ENCODE measurements at places on chromosomes 5 and 9.

- DNase-seq, result no peak
Measured at GRCh38 chr5:180127682-180128670, 56.4 kb upstream of the RNF130 start.

- DNase-seq, result peak; percentile 38
Measured at GRCh38 chr5:40675396-40676133, 4.2 kb upstream of the PTGER4 start.

- no peak for DNase-seq
Measured at GRCh38 chr9:106583751-106584150, 279.2 kb upstream of the ZNF462 start.

DNA sequence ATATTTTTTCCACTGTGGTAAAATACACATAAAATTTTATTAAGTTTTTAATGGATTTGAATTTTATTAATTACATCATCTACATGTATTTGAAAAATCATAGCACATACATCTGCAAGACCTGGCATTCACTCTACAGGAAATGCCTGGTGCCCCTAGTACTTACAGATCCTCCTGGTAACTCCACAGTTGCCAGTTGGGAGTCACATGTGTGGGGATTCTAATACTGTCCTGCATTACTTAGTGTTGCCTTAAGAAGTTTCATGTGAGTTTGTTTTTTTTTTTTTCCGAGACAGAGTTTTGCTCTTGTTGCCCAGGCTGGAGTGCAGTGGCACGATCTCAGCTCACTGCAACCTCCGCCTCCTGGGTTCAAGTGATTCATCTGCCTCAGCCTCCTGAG, 18.1 kb downstream of the KDM3B start:
- no peak for DNase-seq

- no peak for DNase-seq
Measured at GRCh38 chr5:32989815-32990214, 278.7 kb downstream of the NPR3 start.

GRCh38 chr5:66553368-66553912, 42.8 kb upstream of the MAST4 start:
- DNase-seq, result no peak

- DNase-seq, result no peak
Measured at GRCh38 chr5:180069589-180070247, 1.8 kb downstream of the RNF130 start.

GRCh38 chr5:51650824-51651223, 267.6 kb downstream of the ISL1 start:
- DNase-seq, result no peak

DNA sequence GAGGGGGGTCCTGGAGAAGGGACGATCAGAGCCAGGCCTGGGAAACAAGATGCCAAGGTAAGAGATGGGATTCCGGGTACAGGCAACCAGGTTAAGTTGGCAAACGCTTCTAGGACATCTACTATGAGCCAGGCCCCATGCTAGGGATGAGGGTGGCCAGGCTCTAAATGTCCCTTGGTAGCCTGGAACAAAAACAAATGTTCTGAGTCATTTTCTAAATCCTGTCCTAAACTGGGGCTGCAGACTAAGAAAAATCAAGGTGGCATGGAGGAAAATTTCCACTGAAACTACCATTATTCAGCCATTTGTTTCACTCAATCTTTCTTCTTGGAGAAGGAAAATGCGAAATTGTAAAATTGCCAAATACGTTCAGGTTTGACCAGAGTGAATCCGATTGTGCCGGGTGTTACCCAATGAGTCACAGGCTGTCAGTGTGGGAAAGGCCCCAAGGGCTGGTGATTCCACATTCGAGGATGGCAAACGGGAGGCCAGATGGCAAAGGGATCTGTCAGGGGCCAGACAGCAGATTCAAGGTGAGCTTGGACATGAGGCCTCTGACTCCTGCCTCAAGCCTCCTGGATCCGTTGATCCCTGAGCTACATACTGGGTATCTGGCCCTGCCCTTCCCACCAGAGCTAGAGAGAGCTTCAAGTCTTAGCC, 57.6 kb downstream of the PAX5 start:
- DNase-seq, result no peak

DNA sequence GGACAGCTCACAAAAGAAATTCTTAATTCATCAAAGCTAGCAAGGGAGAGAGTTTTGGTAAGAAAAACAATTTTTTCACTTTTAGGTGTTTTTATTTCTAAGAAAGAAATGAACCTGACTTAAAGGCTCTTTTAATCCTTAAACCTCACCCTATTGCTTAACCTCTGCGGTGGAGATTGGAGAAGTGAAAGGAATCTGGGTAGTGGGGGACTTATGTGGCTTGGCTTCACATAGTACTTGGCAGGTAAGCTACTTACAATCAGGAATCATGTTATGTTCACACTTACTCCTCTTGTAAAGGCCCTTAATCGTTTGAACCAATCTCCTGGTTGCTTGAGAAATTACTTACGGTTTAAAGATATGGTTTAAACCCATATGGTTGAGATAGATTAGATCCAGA, 104.8 kb downstream of the ISOC1 start:
- no peak for DNase-seq

DNA sequence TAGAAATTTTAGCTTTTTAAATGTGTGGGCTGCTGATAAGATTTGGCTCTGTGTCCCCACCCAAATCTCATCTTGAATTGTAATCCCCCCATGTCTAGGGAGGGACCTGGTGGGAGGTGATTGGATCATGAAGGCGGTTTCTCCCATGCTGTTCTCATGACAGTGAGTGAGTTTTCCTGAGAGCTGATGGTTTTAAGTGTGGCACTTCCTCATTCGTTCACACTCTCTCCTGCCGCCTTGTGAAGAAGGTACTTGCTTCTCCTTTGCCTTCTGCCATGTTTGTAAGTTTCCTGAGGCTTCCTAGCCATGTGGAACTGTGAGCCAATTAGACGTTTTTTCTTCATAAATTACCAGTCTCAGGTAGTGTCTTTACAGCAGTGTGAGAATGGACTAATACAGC, 127.8 kb upstream of the MVB12B start:
- no peak for DNase-seq

DNA sequence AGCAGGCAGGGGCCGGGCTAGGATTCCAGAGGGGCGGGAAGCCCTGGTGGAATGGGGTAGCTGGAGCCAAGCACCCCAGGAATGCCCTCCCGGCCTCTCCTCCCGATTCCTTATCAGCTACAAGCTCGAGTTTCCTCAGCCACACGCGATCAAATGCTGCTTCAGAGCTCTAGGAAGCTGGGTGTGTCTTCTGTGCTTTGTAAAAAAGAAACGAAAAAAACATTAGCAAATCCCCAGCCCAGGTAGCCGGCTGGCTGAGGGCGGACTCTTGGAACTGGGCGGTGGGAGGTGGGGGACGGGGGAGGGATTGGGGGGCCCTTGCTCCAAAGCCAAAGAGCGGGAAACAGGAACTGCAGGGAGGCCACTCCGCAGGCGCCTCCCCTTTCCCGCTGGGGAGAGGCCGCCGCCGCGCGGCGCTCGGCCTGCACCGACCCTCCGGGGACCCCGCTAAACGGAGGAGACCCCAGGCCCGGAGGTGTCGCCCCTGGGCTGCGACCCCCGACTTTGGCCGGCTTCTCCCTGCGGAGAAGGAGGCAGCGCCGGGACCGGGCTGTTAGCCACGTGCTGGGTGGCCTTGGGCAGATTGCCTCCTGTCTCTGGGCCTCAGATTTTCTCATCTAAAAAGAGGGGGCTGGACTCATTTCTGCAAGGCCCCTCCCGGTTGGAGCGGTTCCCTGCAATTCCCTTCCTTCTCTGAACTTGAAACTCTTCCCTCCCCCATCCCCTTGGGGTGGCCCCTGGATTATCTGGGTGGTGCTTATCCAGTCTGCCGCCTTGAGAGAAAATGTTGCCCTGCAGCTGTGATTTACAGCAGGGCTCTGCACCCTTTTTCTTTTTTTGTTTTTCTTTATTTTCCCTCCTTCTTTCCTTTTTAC, 40.9 kb upstream of the FABP6 start:
- DNase-seq, result no peak

All from stimulated activated naive CD4-positive, alpha-beta T cell (primary cell).